Activated naive CD4-positive, alpha-beta T cell treated with anti-CD3 and anti-CD28 coated beads, Interleukin-2, amount 50 U/mL, for 72 hours (primary cell): ENCODE measurements at places on chromosomes 4 and X. TPM values are rescaled to one million over a fixed set of nuclear protein-coding genes. Genes with fewer than 3 reads are reported as not detected.

VSIG1 gene
- 4.4 TPM for total RNA-seq

MAGED4 gene
- total RNA-seq, result not detected

SYP gene
- total RNA-seq, result 11.2 TPM

CLTRN gene
- total RNA-seq, result 1.0 TPM

KCNIP4 gene
- not detected for total RNA-seq

GPR143 gene
- not detected for total RNA-seq

CPZ gene
- total RNA-seq, result not detected

ZNF674 gene
- total RNA-seq, result 2.3 TPM
